T1000 (cell line): ENCODE measurements at places on chromosomes 11 and 22.

DNA sequence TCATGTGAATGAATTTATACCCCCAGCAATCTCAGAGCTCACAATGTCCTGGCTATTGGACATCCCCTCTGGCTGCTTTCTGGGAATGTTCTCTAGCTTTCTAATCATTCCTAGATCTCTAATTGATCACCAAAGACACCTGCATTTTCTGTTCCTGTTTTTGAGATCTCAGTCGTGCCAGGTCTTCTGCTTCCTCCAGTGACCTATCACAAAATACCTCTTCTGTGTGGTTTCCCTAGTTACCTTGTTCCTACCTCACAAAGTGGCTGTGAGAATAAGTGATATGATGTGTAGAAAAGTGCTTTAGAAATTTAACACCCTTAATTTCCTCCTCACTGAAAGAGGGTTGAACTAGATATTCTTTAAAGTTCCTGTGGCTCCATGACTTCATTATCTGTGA lies 92.2 kb downstream of the LUZP2 start:
- DNase-seq = no peak

- DNase-seq = no peak
Measured at GRCh38 chr22:27797520-27798391, 3.8 kb downstream of the MN1 start.

DNA sequence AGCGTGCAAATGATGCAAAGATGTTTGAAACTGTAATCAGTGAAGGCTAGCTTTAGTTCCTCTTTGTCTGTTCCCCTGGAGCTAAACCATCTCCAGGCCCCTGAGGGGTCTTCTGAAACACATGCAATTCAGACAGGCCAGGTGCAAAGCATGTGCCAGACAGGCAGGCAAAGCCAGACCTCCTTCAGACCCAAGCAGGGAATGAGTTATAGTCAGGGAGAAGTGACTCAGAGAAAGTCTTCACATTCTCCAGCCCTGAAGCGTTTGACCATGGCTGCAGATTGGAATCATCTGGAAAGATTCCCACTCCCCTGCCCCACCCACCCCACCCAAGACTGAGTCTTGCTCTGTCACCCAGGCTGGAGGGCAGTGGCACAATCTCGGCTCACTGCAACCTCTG lies 187.0 kb upstream of the ISX start:
- no peak for DNase-seq

GRCh38 chr11:8914661-8915018 lies 3.7 kb downstream of the AKIP1 start:
- DNase-seq = no peak

DNA sequence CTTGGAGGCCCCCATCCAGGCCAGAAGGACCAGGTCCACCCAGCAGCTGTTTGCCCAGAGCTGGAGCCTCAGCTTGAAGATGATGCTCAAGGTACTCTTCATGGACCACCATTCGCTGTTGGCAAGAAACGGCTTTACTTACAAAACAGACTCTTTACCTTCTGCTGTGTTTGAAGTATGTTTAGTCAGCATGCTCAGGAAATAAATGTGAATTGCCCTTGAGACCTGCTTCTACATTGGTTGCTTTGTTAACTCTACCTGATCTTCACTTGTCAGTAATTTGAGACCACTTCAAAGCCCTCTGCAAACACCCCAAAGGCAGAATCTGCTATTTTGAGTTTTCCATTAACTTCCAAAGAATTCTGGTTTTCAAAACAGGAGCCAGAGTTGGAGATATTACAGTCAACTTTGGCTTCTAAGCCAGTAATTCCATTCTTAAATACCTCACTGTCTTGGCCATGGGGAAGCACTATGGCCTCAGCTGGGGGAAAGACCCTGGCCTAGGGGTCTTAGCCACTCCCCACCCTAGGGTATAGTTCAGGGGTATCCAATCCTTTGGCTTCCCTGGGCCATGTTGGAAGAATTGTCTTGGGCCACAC lies 2.7 kb downstream of the UQCR10 start:
- DNase-seq = no peak

DNA sequence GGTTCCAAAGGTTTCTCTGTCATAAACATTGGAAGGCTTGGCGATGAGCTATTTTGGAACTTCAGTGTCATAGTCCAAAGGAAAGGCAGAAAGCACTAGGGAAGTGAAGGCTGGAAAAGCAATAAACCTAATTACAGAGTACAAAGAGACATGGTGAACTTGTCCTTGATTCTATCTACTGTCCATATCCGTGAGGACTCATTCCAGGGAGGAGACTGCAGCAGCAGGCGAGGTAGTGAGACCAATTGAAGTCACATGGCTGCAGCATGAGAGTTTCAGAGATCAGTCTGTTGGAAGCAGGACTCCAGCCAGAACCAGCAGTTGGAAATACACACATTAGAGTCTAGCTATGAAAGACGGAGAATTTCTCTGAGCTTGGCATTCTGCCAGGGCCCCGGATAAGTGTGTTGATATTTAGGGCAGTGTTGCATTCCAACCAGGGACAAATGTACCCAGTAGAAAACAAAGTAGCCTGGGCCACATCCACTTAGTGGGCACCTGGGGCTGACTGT lies 54.1 kb upstream of the ARHGAP42 start:
- no peak for DNase-seq

GRCh38 chr11:2203440-2204259 lies 32.0 kb upstream of the TH start:
- DNase-seq = no peak

DNA sequence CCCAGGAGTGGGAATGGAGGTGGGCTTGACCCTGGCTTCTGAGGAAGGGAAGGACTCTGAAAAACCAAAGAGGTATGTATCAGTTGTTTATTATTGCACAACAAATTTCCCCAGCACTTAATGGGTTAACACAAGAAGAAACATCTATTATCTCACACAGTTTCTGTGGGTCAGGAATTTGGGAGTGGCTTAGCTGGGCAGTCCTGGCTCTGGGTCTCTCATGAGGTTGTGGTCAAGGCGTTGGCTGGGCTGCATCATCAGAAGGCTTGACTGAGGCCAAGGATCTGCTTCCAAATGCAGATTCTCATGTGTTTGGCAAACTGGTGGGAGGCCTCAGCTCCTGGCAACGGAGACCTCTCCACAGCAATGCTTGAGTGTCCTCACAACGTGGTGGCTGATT lies 17.5 kb upstream of the SMIM38 start:
- DNase-seq = no peak

DNA sequence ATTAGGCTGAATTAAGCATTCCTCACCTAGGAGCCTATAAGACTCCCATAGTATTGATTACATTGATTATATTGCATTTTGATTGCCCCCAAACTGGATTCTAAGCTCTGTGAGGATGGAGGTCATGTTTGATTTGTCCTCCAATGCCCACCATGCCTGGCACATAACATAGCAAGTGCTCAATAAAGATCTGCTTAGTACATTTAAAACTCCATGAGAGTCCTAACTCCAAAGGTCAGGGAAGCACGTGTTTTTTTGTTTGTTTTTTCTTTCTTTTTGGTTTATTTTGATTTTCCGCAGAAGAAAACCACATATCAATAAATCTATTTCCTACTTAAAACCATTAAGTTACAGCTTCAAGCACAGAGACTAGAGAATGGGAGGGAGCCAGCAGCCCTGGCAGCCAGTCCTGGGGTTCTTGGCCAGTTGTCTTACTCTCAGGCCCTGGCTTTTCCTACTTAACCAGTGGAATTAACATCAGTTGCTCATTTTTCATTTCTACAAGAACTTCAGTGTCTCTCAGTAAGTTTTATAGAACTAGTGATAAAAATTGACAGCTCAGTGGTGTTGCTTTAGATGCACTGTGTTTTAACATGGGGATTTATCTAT lies 429.9 kb upstream of the CCDC90B start:
- DNase-seq = no peak

DNA sequence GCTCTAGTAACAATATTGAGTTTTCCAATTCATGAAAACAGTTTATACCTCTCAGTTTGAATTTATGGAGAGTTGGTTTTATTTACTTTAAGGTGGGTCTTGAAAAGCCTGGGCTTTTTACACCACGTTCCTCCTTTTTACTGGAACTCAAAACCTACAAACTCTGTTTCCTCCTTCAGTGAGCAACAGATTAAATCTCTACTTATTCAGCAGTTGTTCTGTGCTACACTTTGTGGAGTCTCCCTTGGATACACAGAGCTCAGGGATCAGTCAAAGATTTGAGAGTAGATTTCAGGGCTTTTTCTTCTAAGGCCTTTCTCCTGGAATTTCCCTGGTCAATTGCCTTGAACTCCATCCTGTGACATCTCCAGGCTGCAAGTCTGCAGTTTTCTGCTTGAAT lies 3.5 kb downstream of the NXPE1 start:
- no peak for DNase-seq

- no peak for DNase-seq
Measured at GRCh38 chr22:26017932-26018331, 151.3 kb upstream of the SEZ6L start.
